ENCODE measurements at places on chromosomes 7 and 10.

GRCh38 chr7:148218603-148219002 lies 372.0 kb upstream of the C7orf33 start:
- no peak for DNase-seq

- DNase-seq = no peak
Measured at GRCh38 chr7:7017707-7018280, 164.6 kb upstream of the C1GALT1 start.

DNA sequence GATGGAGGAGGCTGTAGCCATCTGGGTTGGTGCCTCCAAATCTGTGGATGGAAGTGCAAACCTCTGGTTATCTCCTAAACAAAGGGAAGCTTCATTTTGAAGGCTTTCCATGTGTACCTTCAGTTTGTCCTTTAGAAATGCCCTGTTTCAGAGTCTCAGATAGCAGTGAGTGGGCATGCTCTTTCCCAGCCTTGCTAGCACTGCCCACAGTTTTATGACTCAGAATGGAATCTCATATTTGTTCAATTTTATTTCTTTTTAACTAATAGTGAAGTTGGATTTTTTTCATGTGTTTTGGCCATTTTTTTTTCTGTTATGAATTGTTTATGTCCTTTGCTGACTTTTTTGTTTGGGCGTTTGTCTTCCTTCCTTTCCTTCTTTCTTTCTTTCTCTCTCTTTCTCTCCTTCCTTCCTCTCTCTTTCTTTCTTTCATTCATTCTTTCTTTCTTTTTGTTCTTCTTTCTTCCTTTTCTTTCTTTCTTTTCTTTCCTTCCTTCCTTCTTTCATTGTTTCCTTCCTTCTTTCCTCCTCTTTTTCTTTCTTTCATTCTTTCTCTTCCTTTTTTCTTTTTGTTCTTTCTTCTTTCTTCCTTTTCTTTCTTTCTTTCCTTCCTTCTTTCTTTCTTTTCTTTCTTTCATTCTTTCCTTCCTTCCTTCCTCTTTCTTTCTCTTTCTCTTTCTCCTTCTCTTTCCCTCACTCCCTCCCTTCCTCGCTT lies 25.6 kb downstream of the PRF1 start:
- no peak for DNase-seq

GRCh38 chr7:44966731-44967538 lies 11.9 kb downstream of the MYO1G start:
- no peak for DNase-seq

DNA sequence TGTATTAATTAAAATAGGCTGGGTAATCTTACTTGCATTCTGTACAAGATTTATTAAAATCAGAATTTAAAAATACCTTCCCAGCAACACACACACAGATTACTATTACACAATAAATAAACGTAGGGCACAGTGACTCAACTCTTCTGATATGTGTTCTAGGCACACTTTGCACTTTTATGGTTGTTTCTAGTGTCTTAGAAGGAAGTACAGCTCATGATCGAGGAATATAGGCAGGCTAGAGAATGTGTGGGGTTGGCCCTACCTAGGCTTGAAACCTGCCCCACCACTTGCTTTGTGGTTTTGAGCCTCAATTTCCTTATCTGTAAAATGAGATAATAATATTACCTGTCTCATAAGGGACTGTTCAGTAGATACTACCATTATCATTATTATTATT lies 30.5 kb downstream of the ARMC3 start:
- no peak for DNase-seq

DNA sequence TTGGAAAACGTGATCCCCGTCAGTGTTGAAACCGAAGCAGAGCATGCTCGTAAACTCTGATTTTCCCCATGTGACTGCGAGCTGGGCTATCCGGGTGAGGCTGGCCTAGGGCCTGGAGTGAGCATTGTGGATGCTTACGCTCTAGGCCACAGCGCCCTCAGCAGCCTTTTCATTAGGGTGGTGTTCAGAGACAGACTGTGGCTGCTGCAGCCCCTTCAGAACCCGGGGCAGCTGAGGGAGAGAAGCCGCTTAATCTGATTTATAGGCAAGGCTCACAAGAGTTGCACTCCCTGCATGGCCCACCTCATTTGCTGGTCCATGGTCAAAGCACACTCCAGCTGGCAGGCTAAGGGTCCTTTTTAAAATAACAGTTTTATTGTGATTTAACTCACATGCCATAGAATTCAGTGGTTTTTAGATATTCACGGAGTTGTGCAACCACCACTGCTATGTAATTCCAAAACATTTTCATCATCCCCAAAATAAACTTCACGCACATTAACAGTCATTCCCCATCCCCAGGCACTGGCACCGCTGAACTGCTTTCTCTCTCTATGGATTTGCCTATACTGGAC lies 72.5 kb downstream of the SYPL1 start:
- peak; percentile 57 for DNase-seq

DNA sequence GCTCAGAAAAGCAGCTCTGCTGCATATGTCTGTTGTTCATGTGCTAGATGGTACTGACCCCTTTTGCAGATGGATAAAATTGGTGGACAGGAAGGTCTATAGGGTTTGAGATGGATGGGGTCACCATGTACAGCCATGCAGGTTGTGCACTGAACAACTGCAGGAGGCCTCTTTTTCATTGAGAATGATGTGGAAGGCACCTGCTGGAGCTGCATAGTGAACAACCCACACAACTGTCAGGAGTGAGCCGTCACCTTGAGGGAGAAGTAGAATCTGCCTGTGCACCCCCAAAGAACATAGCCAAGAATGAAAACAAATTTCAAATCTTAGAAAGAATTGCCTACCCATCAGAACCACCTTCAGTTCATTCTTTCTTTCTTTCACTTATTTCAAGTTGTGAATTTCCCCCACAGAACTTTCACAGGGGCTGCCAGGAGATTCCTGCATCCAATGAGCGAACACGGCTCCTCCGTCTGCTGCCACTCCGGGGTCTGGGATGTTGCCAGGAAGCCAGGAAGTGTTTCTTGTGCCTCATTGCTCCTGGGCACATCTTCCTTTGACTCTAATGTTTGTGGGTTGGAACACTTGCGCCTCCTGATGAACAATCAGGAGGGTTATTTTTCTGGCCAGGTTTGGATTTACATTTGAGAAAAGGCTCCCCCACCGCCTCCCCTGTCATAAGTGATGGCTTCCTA lies 53.7 kb upstream of the DOCK1 start:
- peak; percentile 21 for DNase-seq

DNA sequence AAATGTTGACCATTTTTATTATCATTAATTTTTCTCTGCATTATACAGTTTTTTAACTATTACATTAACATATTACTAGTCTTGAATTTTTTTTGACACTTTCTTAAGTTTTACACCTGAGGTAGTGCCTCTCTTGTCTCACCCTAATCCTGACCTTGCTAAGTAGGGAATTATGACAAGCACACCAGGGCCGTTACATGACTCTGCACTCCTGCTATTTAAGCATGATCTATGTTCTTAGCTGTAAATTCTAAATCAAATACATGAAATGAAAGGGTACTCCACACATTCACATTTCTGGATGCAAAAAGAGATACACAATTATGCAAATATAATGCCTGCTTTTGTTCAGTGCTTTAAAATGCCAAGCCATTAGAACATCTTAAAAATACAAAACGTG lies 23.6 kb downstream of the CPVL start:
- DNase-seq = no peak

Measured in ecto neural progenitor cell (in vitro differentiated cells).